ENCODE measurements at places on chromosomes 2 and 18.

- DNase-seq = no peak
These were observed 148.2 kb upstream of the ITGA6 start for GRCh38 chr2:172279214-172279613.

DNA sequence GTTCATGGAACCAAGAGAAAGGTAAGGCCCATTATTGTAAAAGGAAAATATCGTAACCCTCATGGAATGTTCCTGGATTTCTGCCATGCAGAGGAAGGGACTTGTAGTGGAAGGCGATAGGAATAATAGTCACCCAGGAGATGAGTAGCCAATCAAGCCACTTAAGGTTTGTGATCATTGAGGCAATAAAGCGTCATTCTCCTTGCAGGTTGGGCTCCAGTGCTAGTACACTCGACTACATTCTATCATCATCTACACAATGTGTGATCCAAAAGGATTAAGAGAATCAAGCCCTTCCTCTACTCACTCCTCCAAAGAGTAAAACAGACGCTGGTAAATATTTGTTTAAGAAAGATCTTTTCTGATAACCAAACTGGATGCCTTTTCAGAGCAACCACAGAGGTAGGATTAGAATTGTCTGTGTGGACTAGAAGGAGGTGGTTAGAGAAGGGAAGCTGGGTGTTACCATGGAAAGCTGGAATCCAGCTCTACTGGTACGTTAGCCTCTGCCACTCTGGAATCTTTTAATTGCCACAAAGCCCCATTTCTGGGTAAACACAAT, 245.7 kb downstream of the IKZF2 start:
- no peak for DNase-seq

DNA sequence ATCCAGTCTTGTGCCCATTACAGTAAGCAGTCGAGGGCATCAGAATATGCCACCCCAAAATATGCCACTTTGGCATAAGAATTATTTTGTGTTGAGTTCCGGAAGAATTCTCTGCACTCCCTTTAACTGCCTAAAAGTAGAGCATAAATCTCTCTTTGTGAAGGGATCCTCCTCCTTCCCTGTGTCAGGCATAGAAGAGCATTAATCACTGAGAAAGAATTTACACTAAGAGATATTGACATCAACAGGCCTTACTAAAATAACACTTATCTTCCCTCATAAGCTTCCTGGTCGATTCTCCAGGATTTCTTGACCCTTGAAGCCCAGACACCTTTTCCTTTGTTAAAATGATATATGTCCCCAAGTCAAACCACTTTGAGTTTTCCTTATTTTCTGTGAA, 27.6 kb upstream of the KYNU start:
- no peak for DNase-seq

DNA sequence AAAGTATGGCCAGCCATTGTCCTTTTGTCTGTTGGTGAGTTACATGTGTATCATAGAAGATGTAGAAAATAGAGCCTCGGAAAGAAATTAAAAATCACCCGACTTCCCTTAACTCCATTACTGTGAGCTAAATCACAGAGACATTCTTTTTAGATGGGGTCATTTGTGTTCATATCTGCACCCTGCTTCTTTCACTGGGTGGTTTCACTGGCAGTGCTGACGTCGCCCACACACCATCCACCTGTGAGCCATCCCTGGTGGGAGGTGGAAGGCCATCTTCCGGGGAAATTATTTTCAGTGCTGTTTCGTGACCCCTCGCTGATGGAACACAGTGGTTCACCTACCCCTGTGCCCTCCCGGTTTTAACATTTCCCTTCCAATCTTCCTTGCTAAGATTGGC, 21.2 kb downstream of the SH3BP4 start:
- no peak for DNase-seq
